Stimulated activated CD4-positive, alpha-beta T cell treated with anti-CD3 and anti-CD28 coated beads, Interleukin-4, amount 100 ng/mL, for 24 hours (primary cell): ENCODE measurements at places on chromosomes 1 and 21.

- DNase-seq, result no peak
Measured at GRCh38 chr1:228830954-228831481, 95.7 kb downstream of the RHOU start.

- no peak for DNase-seq
Measured at GRCh38 chr1:172406968-172407367, 13.5 kb upstream of the C1orf105 start.

DNA sequence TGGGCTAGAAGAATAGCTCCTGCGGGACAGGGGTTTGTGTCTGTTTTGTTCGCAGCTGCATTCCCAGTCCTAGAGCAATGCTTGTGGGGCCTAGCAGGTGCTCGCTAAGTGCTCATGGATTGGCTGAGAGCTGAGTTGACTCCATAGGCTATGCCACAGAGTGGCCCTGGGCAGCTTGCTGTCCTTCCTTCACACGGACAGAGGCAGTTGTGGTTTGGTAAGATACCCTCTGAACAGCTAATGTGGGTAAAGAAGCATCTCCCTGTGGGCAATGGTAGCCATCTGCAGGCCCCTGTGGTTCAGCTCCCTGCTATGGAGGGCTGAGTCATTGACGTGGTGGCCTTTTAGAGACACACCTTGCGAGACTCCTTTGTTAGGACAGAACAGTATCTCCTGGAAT lies 23.5 kb upstream of the LBR start:
- DNase-seq, result no peak

GRCh38 chr1:228314315-228314657 lies 92.3 kb downstream of the TRIM11 start:
- DNase-seq, result no peak

DNA sequence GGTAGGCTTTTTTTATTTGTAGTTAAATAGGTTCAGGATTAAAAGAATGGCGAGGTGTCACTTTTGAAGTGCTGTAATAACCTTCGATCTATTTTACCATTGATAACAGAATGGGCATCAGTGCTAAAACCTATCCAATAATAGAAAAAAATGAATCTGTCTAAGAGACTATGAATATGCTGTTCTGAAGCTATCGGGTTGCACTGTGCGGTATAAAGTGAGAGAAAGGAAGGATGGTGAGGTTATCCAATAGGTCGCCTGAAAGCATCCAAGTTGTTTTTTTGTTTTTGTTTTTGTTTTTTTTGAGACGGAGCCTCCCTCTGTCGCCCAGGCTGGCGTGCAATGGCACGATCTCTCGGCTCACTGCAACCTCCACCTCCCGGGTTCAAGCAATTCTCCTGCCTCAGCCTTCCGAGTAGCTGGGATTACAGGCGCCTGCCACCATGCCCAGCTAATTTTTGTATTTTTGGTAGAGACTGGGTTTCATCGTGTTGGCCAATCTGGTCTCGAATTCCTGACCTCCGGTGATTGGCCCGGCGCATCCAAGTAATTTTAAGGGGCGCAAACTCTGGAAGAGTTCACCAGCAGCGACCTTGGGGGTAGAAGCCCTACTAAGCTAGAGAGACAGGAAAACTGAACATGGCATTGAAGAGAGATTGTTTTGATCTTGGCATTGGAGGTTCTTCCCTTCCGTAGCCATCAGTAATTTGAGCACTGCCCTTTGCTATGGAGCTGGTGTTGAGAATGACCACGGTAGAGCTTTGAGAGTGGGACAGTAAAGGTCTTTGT lies 8.7 kb upstream of the MDM4 start:
- peak; percentile 28 for DNase-seq
